ENCODE measurements at places on chromosomes 7 and 10.

DNA sequence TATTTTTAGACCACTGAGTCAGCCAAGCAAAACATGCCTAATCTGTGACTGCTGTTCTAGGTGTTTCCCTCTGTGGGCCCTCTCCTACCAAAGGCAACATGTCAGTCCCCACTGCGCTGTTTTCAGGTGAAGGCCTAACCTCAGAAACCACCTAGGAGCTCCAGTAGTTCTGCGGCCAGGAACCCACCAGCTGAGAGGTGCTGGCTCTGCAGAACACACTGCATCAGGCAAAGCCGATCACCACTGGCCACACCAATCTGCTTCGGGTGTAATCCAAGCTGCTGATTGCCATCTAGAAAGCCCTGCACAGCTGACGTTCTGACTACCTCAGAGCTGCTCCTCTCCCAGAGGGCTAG, 14.9 kb downstream of the CAMK2G start:
- DNase-seq: peak; percentile 29

DNA sequence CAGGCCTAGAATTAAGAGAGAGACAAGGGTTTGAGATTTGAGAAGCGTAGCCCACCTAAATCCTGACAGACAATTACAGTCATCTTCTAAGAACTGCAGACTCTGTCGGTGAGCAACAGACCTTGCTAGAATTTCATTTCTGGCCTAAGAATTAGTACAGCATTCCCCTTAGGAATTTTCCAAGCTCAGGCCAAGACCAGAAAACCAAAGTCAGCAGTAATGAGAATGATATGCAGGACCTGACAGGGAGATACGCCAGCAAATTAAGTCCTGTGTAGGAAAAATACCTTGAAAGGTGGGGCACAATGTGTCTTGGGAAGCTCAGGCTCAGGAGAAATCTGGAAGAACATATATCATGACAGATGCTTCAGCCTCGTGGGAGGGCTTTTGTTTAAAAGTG, 52.7 kb upstream of the HERPUD2 start:
- DNase-seq: no peak

- DNase-seq: no peak
These were observed 24.5 kb downstream of the CNPY1 start for GRCh38 chr7:155521743-155522398.

GRCh38 chr10:100960251-100960650, 9.1 kb upstream of the SEMA4G start:
- no peak for DNase-seq

DNA sequence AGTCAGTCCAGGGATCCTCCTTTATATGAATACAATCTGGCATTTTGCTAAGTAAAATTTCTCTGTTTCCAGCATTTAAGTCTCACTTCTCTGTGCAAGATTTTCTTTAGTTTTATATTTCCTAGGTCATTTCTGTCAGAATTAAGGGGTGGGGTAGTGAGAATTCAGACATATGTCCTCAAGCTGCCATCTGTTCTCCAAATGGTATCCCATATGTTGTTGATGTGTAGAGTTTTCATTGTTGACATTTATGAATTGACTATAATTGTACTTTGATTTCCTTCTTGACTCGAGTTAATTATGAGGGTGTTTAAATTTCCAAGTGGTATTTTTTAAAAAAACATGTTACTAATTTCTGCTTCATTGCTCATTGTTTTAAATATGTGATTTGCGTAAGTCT, 148.8 kb downstream of the NPSR1 start:
- no peak for DNase-seq

GRCh38 chr10:119542988-119543813, 682 bp upstream of the RGS10 start:
- DNase-seq: peak; percentile 60

- no peak for DNase-seq
These were observed 335.3 kb downstream of the GFRA1 start for GRCh38 chr10:115937768-115938056.

DNA sequence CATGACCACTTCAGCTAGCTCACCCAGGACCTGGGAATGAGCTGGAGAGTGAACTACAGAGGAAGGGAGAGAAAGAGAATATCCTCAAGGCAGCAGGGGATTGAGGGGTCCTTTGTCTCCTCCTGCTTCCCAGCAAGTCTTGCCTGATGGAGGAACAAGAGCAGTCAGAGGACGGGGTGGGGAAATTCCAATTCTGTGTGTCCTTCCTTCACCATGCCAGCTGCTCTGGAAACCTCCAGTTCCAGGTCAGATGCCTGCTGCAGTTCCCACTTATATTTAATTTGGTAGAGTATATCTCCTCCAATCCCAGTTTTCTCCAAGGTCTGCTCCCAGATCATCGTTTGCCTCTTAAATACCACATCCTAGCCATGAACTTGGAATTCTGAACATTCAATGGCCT, 21.4 kb upstream of the LEP start:
- no peak for DNase-seq

DNA sequence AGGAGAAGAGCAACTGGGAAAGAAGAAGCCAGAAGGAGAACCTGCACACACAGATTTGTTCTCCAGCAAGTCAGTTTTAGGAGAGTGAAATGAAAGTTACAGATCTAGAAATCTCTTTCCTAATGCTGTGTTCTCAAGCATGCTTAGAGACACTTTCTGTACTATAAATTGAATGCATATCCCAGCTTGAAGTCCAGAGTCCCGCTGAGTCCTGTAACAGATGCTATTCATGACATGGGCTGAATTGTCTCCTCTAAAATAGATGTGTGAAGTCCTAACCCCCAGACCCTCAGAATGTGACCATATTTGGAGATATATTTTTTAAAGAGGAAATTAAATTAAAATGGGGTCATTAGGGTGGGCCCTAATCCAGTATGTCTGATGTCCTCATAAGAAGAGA, 46.9 kb upstream of the GJD4 start:
- DNase-seq: no peak

DNA sequence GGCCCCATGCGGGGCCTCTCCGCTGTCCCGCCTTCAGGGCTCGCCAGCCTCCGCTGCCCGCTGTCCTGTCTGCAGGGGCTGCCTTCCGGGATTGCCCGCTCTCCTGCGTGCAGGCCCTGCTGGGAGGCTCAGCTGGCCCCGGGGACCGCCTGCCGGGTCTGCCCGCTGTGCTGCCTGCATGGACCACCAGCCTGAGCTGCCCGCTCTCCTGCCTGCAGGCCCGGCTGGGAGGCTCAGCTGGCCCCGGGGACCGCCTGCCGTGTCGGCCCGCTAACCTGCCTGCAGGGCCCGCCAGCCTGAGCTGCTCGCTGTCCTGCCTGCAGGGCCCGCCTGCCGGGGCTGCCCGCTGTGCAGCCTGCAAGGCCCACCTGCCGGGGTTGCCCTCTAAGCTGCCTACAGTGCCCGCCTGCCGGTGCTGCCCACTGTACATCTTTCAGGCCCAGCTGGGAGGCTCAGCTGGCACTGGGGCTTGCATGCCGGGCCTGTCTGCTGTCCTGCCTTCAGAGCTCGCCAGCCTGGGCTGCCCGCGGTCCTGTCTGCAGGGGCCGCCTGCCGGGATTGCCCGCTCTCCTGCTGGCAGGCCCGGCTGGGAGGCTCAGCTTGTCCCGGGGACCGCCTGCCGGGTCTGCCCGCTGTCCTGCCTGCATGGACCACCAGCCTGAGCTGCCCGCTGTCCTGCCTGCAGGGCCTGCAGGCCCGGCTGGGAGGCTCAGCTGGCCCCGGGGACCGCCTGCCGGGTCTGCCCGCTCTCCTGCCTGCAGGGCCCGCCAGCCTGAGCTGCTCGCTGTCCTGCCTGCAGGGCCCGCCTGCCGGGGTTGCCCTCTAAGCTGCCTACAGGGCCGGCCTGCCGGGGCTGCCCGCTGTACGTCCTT, 165.1 kb downstream of the GLRX3 start:
- peak; percentile 16 for DNase-seq

DNA sequence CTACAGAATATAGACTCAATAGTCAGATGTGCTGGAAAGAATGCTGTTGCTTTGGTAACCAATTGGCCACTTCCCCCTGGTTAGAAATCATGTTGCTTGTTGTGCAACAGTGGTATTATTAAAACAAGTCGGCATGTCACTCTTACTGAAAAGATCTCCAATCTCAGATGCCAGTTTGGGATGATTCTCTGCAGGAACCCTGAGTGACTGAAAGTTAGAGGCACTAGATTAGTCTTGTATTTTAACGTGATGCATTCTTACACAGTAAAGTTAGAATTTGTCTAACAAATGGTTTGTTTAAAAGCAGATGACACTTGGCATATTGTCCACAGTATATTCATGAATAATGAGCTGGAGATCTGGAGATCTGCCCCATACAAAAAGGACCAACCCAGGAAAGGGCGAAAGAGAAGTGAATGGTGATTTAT, 287.6 kb downstream of the TWIST1 start:
- DNase-seq: no peak

- DNase-seq: no peak
These were observed 14.3 kb downstream of the CHST3 start for GRCh38 chr10:71978476-71978875.

DNA sequence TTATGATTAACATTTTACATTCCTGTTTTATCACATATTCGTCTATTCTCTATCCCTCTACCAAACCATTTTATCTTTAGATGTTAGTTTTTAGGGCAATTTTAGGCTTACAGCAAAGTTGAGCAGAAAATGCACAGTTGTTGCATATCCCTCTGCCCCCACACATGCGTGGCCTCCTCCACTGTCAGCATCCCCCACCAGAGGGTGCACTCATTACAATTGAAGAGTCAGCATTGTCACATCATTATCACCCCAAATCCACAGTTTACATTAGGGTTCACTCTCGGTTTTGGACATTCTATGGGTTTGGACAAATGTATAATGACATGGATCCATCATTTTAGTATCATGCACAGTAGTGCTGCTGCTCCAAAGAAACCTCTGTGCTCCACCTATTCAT, 86.4 kb downstream of the WDR37 start:
- no peak for DNase-seq

DNA sequence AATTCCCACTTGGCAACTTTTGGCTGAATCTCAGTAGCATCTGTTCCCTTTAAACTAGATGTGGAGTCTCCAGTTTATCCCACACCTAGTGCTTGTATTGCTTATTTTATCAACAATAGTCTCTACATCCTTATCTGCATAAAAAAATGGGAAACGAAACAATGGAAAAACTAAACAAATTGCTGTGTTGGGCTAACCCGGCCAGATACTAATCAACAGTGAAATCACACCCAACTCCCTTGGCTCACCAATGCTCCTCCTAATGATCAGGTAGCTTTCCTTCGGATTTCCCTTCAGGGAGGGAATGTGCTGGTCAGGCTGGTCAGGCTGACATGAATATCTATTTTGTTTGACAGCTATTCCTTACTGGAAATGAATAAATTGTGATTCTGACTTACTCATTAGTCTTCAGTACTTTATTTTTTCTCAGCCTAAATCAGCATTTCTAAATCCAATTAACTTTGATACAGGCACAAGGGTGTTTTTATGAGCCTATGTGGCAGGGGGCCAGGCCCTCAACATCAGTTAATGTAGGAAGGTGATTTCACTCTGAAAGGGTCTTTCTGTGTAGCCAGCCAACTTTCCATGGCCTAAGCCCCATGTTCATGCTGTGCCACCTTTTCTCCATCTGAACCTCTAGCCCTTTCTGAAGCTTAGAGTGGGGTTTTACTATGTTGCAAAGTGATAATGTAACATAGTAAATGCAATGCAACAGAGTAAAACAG, 170.5 kb upstream of the NPSR1 start:
- DNase-seq: no peak

DNA sequence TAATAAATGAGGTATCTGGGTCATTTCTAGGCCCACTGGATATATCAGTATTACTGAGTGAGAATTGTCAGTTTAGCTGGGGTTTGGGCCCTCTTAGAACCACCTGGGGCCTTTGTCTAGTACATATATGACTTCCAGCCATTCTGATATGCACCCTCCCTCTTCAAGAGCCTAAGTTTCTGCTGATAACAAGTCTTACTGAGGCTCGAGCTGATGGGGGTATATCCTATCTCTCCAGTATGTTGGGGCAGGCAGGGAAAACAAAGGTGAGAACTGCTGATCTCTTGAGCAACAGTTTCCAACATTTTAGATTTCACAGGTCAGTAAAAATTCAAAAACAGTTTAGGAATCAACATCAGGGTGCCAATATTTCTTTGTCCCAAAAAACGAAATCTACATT, 10.8 kb upstream of the ZNRF2 start:
- DNase-seq: no peak

DNA sequence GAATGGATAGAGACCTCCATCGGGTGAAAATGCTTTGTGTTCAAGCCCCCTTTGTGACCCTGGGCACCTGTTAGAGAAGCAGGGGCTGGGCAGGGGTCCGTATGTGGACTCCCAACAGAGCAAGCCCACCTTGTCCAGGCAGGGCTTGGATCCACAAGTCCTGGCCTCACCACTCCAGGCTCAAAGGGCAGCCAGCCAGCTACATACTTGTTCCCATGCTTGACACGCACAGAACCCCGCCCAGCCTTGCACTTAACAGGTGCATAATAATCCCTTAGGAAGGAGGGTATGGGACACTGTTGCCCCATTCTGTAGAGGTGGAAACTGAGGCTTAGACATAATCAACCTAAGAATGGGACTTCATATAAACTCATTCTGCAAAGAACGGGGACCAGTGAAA, 160.6 kb downstream of the PRKAG2 start:
- DNase-seq: no peak

DNA sequence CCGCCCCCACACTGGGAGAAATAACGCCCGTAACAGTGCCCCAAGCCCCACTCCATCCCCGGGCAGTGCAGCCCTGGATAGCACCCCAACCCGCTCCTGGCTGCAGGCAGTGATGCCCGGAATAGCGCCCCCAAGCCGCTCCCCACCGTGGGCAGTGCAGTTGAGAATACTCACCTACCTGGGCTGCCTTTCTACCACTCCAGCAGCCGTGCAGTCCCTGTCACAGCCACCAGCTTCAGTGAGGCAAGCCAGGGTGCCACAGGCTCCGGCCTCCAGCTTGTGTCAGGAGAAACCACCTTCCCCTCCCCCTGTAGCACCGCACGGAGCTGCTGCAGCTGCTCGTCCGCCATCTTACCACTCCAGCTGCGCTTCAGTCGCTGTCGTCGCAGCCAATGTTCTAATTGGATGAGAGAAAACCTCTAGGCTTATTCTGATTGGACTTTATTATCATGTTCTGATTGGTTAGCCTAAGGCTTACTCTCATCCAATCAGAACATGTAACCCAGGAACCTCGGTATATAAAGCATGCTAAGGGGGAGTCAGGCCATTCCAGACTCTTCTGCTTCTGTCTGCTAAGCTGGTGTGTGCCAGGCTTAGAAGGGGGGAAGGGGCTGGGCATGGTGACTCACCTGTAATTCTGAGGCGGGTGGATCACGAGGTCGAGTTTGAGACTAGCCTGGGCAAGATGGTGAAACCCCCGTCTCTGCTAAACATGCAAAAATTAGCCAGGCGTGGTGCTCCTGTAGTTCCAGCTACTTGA, 53.2 kb upstream of the ZNF33B start:
- no peak for DNase-seq

- no peak for DNase-seq
These were observed 135.3 kb downstream of the KIAA1217 start for GRCh38 chr10:24344279-24344678.

- no peak for DNase-seq
These were observed 21.0 kb downstream of the LRRC17 start for GRCh38 chr7:102933763-102934162.

GRCh38 chr10:59324597-59324996, 37.8 kb downstream of the FAM13C start:
- no peak for DNase-seq

GRCh38 chr7:65722361-65722792, 150.5 kb upstream of the VKORC1L1 start:
- DNase-seq: peak; percentile 64

Measured in CD4-positive, alpha-beta T cell treated with Interferon gamma for 1 hour (primary cell).